ENCODE measurements at places on chromosomes 16 and 17.

- no peak for DNase-seq
Measured at GRCh38 chr16:83068686-83069085, 441.9 kb downstream of the CDH13 start.

- DNase-seq, result no peak
Measured at GRCh38 chr16:84323606-84324005, 28.9 kb downstream of the WFDC1 start.

- no peak for DNase-seq
Measured at GRCh38 chr17:34299027-34299426, 13.5 kb downstream of the CCL11 start.

- DNase-seq, result no peak
Measured at GRCh38 chr16:83624429-83625120, 183.2 kb upstream of the HSBP1 start.

DNA sequence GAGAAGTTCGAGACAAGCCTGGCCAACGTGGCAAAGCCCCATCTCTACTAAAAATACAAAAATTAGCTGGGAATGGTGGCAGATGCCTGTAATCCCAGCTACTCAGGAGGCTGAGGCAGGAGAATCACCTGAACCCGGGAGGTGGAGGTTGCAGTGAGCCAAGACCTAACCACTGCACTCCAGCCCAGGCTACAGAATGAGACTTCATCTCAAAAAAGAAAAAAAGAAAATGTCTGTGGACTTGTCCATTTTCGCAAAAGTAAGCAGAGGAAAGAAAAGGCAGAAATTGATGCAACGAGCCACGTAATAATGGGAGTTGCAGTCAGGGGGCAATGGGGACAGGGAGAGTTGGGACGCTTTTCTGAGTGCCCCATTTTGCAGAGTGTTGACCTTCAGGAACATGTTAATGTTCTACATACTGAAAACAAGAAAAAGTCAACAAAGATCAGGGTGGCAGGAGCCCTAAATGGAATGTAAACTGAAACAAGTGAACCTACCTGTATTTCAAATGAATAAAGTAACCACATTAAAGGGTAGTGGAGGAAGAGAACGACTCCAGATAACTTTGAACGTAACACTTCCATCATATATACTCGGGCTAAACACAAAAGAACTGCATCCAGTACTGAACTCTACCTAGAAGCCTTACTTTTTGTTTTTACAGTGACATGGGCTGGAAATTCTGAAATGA, 76.4 kb downstream of the CNGB1 start:
- DNase-seq, result no peak

- DNase-seq, result no peak
Measured at GRCh38 chr17:82780971-82781893, 29.4 kb downstream of the TBCD start.

DNA sequence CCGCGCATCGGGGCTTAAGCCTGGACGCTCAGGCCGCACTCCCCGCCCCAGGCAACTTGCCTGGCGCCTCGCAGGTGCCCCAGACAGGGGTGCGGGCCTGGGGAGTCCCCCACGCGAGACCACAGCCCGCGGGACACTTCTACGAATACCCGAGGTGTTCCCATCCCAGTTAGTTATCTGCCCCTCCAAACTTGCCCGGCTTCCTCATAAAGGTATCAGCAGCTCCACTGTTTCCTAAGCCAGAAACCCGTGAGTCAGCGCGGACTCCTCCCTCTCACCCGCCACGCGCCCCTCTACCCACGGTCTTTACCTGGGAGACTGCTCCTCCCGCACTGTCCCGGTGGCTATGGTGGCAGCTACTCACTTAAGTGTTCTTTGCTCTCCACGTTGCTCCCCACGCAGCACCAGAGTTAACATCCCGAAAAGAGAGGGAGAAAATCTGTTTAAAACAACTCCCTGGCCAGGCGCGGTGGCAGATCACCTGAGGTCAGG, 1.0 kb upstream of the CREBBP start:
- DNase-seq, result no peak

- no peak for DNase-seq
Measured at GRCh38 chr17:73772107-73772705, 128.0 kb upstream of the SDK2 start.

DNA sequence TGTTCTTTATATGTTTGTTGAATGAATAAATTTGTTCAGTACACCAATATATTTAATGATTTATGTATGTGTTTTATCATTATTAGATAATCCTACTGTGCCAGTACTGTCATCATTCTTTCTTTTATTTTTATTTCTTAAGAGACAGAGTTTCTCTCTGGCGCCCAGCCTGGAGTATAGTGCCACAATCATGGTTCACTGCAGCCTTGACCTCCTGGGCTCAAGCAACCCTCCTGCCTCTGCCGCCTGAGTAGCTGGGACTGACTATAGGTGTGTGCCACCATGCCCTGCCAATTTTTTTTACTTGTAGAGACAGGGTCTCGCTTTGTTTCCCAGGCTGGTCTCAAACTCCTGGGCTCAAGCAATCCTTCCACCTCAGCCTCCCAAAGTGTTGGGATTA, 41.8 kb downstream of the PAFAH1B1 start:
- DNase-seq, result no peak

DNA sequence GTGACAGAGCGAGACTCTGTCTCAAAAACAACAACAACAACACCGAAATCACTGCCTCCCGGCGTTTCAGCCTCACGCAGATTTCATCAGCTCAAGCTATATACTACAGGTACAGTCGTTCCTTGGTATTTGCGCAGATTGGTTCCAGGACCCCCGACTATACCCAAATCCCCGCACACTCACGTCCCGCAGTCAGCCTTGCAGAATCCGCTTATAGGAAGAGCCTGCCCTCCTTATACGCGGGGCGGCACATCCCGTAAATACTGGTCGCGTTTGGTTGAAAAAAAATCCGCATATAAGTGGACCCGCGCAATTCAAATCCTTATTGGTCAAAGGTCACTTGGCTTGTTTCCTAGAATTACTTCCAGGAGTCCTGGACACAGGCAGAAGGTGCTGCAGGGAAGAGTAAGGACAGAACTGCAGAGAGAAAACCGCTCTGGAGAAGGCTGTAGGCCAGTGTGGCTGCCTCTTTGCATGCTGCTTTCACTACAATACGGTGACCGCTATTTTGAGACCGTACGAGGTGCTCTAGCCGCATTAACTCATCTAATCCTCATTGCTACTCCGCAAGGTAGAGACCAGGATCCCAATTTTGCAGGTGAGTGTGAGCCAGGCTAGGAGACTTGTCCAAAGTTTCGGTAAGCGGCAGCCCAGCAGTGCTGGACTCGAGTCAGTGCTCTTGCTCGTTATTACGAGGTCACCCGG, 718 bp downstream of the NDUFAB1 start:
- no peak for DNase-seq

- no peak for DNase-seq
Measured at GRCh38 chr17:21100636-21101035, 26.1 kb upstream of the DHRS7B start.

GRCh38 chr17:70123193-70123592, 46.1 kb upstream of the KCNJ2 start:
- no peak for DNase-seq

- DNase-seq, result no peak
Measured at GRCh38 chr16:67530013-67530939, 1.6 kb downstream of the RIPOR1 start.

DNA sequence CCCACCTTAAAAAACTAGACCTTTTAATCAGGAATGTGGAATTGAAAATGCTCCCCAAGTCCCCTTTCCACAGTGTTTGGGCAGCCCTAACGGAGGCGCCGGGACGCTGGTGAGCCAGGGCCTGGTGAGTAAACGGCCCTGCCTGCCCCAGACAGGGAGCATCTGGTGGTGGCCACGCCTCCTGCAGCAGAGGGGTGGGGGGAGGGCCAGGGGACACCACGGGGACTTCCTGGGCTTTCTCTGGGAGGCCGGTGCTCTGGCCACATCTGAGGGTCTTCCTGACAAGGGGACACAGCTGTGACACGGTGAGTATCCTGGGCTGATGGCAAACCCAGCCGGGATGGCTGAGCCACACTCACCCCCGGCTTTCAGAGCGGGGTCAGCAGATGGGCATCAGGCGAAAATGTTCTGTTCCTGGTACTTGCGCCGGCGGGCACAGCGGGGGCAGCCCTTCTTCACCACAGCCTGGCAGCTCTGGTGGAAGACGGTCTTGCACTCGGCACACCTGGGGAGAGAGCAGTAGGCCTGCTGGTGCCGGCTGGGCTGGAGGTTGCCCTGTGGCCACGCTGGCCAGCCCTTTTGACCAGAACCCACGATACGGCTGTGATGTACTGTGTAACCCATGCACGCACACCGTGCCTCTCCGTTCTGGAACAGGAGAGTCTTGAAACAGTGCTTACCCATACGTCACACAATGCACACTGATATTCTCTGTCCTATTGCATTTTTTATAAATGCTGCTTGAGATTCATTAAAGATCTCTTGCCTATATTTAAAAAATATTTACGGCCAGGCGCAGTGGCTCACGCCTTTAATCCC, 5.0 kb upstream of the ARHGAP27 start:
- no peak for DNase-seq

GRCh38 chr17:55606488-55606815, 95.2 kb upstream of the SMIM36 start:
- no peak for DNase-seq

- no peak for DNase-seq
Measured at GRCh38 chr17:44572801-44573200, 15.5 kb downstream of the FZD2 start.

DNA sequence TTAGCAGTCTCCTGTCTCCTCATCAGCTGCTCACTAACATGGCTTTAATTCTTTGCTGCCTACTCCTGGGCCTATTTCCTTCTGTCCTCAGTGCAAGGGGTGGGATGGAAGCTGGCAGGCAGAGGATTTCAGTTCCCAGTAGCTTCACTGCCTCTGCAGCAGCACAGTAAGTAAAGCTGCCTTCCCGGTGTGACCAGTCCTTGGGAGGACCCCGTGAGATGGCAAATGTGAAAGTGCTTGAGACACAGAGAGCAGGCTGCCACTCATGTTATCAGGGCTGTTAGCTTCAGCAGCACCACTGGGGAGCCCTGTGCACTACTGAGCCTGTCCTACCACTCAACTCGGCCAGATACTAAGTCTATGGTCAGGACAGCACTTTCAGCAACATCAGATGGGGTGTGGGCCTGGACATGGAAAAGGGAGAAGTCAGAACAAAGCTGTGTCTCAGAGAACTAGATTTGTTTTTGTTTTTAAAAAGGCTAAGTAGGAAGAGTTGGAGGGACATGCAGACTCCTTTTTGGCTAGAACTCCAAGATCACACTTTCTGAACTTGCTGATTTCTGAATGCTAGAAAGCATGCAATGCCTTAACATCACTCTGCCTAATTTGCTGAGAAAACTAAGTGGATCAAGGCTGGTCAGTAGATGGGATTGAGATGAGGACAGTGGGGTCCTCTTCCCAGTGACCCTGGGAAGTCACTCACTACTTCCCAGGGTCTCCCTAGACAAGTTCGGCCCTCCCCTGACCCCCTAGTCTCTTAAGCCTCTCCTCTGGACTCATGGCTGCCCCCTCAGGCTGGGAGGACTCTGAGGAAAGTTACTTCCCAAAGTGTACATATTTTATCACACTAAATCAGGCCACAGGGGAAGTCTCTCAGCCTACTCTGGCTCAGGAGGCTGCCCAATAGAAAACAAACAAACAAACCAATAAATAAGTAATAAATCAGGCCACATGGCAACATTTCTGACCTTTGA, 1.1 kb downstream of the ACSF2 start:
- no peak for DNase-seq

- no peak for DNase-seq
Measured at GRCh38 chr16:75038036-75038858, 39.4 kb downstream of the ZNRF1 start.

DNA sequence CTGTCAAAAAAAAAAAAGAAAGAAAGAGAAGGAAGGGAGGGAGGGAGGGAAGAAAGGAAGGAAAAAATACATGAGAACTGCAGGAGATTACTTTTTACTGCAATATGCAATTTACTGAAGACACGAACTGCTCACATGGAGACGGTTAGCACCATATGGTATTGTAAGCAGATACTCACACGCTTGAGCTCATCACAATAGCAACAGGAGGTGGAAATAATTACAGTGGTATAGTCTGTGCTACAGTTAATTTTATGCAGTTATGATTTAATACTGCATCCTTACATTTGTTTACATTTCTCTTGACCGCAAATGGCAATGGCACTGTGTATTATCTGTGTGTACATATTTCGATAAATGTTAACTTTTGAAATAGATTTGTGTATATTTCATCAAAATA, 21.4 kb upstream of the SLC46A1 start:
- DNase-seq, result no peak

DNA sequence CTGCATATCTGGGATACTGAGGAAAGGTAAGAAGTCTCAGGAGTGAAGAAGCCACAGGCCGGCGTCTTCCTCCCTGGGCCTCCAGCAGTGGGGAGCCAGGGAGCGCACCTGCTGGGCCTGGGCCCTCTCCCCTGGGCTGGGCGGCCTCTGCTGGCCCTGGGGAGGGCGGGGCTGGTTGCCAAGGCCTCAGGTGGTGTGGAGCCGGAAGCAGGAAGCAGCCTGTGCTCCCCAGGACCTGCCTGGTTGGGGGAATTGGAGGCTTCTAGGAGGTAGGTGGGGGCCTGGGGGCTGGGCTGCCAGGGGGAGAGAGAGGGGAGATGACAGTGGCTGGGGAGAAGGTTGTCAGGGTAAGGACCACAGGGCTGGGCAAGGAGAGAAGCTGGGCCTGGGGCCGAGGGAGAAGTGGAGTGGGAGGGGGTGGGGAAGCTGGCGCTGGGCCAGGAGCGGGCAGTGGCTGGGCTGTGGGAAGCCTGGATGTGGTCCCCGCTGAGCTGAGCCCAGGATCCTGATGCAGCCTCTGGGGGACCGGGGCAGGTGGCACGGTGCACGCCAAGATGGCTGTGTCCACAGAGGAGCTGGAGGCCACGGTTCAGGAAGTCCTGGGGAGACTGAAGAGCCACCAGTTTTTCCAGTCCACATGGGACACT, at the start of gene SMIM22:
TSS of gene SMIM22 (plus strand) at position 189 of the 647 bp plus-strand sequence. CDS start at position 555, 366 bp downstream.
- DNase-seq, result no peak

- DNase-seq, result no peak
Measured at GRCh38 chr17:68701046-68701445, 99.9 kb upstream of the FAM20A start.

DNA sequence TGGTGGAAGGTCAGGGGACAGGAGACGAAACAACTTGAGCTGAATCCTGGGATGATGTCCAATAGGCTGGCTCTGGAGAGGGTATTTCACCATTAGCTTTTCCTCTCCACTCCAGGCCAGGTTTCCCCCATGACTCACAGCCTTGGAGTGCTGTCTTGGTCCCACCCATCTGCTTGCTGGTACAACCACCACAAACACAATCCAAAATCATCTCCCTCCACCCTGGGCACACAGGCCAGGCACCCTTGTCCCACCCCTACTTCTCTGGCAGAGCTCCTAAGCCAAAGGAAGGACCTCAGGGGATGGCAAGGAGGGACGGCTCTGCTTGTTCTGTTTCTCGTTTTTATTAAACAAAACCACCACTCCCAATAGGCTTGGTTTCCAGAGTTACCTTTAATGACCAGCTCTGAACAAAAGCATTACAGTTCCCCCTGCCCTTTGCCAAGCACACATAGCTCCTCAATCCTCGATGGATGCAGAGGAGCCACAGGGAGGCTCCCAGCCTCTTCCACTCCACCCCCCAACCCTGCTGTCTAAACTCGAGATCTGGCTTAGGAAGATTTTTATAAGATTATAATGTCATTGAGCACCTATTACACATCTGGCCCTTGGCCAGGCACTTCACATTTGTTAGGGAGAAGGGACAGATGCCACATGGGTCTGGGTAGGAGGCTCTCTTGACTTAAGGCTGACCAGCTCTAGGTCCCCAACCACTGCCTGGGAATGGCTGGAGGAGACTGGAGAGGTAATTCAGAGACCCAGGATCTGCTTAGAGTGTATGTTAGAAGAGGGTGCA, 13.3 kb downstream of the CAVIN1 start:
- no peak for DNase-seq

Data from activated CD4-positive, alpha-beta T cell treated with anti-CD3 and anti-CD28 coated beads for 24 hours (primary cell).